ENCODE measurements at places on chromosomes 16 and 17.

DNA sequence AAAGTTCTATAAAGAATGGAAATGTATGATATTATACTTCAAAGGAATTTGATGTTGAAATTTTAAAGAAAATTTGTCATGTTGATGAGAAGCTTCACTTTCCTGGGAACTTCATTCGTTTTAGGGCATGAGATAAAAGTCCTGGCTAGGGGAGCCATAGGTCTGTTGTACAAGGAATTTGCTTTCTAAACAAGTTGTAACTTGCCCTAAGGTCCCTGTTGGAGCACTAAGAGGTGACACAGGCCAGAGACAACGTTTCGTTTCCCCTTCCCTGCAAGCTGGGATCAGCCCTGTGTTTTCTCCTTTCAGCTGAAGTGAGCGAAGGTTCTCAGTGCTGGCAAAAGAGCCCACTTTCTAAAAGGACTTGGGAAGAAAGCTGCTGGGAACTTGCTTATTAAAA, 16.6 kb downstream of the PLD6 start:
- no peak for DNase-seq

DNA sequence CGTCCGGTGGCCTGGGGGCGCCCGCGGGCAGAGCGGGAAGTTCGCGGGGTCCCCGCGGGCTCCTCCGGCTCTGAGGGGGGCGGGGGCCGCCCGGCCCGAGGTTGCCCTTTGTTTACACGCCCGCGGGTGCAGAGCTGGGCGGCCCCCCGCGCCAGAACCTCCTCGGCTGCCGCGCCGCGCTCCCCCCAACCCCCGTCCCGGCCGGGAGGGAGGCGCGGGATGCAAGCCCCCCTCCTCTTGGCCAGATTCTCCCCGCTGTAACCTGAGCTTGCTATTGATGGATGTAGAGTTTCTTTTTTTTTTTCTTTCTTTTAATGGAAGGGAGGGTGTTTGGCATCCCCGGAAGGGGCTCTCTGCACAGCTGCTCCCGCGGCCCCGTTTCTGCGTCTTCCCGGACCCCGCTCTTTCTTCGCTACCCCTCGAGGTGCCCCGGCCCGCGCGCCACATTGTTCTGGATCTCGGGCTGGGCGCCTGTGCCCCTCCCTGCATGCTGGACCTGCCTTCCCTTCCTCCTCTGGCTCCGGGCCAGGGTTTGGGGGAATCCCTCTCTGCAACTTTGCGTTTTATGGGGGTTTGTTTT, 646 bp downstream of the CBX2 start:
- DNase-seq = no peak

- DNase-seq = no peak
Observed at GRCh38 chr17:13036751-13037150, 18.9 kb upstream of the ELAC2 start.

DNA sequence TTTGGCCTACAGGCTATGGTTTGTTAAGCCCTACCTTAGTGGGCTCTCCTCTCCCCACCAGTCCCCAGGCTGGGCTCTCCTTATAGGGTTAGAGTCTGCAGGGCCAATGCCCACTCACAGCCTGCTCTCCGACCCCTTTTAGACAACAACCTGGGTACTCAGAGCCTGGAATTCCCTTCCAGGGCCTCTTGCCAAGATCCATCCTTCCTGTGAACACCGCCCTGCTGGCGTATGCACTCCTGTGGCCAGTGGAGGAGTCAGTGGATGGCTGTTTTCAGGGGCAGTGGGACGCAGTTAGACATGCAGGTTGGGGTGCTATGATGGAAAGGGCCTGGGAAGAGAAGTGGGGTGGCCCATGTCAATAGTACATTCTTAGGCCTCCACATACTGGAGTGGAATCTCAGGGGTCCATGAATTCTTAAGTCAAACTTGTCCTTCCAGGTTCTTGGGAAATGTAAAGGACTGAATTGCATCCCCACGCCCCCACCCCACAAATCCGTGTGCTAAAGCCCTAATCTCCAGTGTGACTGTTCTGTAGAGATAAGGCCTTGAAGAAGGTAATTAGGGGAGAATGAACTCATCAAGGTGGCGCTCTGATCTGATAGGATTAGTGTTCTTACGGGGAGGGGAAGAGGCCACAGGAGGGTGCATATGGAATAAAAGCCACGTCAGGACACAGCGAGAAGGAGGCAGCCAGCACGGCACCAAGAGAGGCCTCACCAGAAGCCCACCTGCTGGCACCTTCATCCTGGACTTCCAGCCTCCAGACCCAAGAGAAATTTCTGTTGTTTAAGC, 81.6 kb upstream of the CACNG5 start:
- no peak for DNase-seq

GRCh38 chr17:8837563-8838075, 29.9 kb downstream of the PIK3R6 start:
- no peak for DNase-seq

- DNase-seq = no peak
Observed at GRCh38 chr16:49844359-49844758, 11.6 kb downstream of the ZNF423 start.

DNA sequence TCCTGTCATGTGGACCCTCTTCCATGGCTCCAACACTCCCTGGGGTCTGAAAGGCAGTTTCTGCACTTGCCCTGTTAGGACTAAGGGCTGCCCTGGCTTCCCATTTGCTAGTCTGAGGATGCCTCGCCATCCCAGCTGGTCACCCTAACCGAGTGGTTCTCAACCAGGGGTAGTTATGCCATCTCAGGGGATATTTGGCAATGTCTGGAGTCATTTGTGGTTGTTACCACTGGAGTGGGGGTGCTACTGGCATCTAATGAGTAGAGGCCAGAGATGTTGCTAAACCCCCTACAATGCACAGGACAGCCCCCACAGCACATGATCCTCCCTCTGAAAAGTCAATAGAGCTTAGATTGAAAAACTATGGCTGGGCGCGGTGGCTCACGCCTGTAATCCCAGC, 26.9 kb upstream of the CDH1 start:
- DNase-seq = no peak

DNA sequence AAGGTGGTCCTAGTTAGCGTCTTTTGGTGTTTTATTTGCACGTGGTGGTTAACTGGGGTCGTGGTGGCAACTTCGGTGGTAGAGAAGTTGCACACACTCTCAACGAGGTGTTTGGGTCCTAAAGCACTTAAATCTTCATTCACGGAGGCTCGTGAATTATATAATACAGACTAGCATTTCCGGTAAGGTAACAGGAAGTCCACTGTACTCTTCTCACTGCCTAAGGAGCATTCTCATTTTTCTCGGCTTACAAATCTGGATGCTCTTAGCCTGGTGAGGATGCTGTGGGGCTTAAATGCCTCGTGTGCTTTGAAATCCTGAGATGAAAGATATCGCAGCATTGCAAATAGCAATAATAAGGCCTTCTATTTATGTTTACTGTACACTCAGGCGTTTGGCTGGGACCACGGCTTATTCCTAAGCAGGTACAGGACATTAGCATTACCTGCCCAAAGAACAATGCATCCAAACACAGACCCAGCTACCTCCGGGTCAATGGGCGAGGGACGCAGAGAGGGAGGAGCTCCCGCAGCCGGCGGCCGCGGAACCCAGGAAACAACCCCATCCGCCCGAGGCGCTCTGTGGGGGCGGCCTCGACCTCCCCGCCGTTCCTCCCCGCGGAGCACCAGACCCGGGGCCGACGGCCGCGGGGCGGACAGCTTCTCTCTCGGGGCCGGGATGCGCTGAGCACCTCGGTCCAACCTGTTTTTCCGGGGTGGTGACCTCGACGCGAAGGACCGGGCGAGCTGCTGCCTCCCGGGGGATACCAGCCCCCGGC, 856 bp downstream of the DNAJA2 start:
- peak; percentile 48 for DNase-seq

DNA sequence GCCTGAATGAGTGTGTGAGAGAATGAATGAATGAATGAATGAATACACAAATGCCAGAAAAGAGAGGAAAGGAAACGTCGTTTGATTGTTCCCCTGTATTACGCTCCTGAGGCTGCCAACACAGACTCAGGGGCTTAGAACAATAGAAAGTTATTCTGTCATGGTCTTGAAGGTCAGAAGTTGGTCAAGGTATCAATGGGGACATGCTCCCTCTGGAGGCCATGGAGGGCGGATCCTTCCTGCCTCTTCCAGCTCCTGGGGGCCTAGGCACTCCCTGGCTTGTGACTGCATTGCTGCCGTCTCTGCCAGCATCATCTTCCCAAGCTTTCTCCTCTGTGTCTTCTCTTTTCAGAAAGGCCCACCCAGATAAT, 1.5 kb upstream of the SLC38A8 start:
- DNase-seq = no peak

DNA sequence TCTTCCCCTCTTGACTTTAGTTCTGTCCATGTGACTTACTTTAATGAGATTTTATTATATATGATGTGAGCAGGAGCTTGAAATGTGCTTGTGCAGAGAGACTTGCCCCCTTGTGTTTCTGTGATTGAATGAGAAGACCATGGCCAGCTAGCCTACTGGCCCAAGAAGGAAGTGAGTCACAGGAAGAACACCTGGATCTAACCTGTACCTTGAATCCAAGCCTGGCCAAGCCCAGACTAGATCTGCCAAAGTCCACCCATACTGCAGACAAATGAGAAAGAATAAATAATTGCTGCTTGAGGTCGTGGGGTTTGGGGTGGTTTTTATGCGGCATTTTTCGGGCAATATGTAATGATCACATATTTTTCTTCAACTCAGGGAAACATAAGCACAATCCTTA, 9.6 kb downstream of the ABCA10 start:
- no peak for DNase-seq

DNA sequence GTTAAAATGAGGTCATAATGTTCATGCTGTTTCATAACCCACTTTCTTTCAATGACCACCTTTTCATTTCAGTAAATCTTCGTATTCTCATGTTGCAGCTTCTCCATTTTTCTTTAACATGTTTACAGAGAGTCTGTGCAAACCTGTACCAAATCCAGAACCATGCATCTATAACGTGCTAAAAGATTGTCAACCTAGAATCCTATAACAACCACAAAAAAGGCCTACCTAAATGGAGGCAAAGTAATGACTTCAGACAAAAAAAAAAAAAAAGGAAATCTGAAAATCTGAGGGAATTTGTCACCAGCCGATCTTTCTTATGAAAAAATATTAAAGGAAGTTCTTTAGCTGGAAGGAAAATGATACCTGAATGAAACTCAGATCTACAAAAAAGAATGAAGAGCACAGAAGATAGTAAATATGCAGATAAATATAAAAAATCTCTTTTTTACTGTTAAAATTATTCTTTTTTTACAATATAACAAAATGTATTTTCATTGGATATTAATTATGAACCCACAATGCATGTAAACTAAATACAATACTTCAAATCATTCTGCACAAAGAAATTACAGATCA, 1.4 kb upstream of the SLFN11 start:
- no peak for DNase-seq

GRCh38 chr17:17750881-17751280, 69.6 kb downstream of the RAI1 start:
- no peak for DNase-seq

- DNase-seq = no peak
Observed at GRCh38 chr16:85631802-85632393, 18.8 kb downstream of the GSE1 start.

- no peak for DNase-seq
Observed at GRCh38 chr17:57861000-57861789, 11.4 kb upstream of the MRPS23 start.

DNA sequence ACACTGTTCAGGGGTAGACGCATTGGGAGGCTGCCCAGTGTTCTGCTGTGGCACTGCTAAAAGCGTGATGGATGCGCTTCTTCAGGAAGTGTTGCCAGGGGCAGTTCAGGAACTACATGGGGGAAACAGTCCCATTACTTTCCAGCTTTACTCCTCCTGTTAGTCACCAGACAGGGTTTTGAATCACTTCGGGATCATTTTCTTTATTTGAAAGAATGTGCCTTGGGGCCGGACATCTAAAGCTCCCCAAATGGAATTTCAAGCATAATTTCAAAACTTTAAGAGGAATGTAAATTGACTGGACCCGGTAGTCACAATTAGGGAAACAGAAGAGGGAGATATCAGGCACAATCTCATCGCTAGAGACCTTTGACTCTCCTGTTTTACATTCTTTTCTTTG, 1.3 kb upstream of the KRTAP2-1 start:
- DNase-seq = no peak

DNA sequence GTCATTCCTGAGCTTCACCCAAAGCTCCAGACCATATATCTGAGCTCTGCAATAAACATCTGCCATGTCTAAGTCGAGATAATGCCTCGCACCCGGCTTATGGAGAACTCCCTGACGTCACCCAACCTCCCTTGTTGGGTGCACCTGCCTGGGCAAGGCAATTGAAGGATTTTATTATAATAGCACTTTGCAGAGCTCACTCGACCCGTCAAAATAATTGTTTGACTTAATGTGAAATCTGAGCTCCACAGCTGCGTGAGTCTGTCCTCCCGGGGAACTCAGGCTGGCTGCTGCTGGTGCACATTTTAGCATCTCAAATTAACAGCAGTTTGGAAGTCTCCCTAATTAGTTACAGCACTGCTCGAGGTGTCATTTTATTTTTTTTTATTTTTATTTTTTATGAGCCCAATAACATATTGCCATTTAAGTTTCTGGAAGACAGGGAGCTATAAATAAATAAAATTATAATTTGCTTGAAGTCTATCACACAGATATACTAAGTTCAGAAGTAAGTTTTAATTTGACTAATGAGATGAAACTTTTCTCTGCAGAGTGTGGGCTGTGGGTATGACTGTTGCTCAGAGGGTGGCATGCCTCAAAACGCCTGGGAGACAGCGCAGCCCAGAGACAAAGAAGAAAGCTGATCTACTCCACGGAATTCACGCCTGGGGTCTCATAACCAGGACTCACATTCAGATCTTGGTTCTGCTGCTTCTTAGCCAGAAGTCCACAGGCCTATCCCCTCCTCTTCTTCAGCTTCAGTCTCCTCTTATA, 401.4 kb upstream of the C16orf82 start:
- peak; percentile 12 for DNase-seq

DNA sequence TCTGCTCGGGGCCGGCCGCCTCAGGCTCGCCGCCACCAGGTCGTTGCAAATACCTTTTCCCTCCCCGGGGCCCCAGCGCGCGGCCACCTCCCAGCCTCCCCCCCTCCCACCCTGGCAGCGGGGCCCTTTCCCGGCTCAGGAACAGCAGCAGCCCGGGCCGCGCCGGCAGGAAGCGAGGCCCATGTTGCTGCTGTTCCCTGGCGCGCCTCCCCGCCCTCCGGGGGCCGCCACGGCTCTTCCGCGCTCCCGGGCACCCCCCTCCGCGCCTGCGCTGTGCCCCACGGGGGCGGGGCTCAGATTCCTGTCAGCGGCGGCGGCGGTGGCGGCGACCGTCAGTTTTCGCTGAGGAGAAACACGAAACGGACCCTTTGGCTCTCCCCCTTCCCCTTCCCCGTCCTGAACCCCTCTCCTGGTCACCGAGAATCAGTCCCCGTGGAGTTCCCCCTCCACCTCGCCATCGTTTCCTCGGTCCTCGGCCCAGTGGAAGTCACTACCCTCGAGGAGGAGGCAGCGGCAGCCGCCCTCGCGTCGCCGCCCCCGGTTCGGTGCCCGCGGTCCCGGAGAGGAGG, at the start of gene NFAT5:
Gene NFAT5, plus strand, starts transcription at position 296 of the 569 bp plus-strand sequence. CDS start 336 bp downstream, outside the sequence.
- peak; percentile 87 for DNase-seq

All from stimulated activated CD4-positive, alpha-beta T cell treated with anti-CD3 and anti-CD28 coated beads, Interleukin-12 subunit alpha, Interleukin-12 subunit beta, amount 100 ng/mL, for 4 hours (primary cell).